Esophagus muscularis mucosa (tissue), 4 donors: ENCODE measurements at places on chromosomes 16 and 17. TPM values are rescaled to one million over a fixed set of nuclear protein-coding genes. Genes with fewer than 3 reads are reported as not detected.

Gene GP1BA
- not detected for total RNA-seq

Gene CYBC1
- 78.3 TPM for total RNA-seq

Gene CCL17
- total RNA-seq: not detected

DNA sequence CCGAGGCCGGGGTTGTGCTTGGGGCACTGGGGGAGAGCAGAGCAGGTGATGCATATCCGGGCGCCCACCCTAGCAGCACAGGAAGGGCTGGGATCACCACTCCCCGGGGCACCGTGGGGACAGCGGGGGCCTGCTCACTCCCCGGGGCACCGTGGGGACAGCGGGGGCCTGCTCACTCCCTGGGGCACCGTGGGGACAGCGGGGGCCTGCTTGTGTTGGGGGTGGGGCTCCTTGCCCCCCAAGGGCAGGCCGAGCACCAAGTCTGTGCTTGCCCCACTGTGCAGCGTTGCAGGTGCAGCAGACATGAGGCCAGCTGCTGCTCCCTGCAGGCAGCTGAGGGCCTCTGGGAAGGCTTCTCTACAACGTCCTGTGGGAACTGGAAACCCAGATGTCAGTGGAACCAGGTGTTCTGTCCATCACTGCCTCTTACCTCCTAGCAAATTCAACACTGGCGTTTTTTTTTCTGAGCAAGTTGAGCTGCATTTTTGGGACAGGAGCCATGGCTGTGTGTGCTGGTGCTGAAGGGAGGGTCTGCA is 25.0 kb upstream of the ZNF750 start:
- no peak for DNase-seq

GRCh38 chr16:50743581-50744225 is 1.8 kb downstream of the CYLD start:
- DNase-seq: no peak

DNA sequence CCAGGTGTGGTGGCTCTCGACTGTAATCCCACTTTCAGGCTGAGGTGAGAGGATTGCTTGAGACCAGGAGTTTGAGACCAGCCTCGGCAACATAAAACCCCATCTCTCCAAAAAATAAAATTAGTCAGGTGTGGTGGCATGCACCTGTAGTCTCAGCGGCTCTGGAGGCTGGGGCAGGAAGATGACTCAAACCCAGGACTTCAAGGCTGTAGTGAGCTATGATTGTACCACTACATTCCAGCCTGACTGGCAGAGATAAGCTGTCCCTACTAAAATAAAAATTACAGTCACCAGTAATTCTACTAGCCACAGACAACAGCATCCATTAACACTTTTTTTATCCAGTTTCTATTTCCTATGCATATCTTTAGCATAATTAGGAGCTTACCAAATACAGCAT is 176.3 kb downstream of the CPPED1 start:
- DNase-seq: no peak
